NCI-H226 (cell line): ENCODE measurements at places on chromosomes 16 and 17.
A peak's percentile ranks its signal among the peaks of the same experiment; 100 is the strongest.

DNA sequence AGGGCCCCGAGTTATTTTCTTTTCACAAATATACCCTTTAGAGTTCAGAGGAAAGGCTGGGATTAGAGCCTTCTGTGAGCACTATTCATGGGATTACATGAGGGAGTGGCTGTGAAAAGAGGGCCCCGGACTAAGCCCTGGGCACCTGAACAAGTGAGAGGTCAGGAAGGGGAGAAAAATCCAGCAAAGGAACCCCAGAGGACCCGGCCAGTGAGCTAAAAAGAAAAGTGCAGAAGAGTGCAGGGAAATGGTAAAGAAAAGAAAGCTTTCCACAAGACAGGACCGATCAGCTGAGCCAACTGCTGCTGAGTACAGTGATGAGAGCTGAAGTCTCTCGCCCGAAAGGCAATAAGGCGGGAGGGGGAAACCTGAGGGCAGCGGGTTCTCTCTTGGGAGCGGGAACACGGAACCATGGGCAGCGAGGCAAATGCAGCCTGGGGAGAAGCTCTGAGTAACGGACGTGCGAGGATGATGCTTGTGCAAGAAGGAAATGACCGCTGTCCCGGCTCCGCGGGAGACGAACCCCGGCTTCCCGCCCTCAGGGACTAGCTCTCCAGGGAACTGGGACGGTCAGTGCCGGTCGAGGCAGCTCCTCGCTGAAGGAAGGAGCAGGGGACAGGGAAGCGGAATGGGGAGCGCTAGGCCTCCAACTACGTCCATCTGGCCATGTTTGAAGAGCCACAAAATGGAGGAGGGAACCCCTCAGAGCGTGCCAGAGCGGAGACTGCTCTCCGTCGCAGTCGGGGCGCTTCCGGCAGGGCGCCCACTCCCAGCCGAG, 665 bp upstream of the ALDH3A2 start:
- peak; percentile 71 for DNase-seq

GRCh38 chr17:41917192-41917591, 1.6 kb downstream of the ACLY start:
- DNase-seq: peak; percentile 5

- DNase-seq: no peak
Observed at GRCh38 chr16:181565-182021, 1.3 kb downstream of the HBQ1 start.

DNA sequence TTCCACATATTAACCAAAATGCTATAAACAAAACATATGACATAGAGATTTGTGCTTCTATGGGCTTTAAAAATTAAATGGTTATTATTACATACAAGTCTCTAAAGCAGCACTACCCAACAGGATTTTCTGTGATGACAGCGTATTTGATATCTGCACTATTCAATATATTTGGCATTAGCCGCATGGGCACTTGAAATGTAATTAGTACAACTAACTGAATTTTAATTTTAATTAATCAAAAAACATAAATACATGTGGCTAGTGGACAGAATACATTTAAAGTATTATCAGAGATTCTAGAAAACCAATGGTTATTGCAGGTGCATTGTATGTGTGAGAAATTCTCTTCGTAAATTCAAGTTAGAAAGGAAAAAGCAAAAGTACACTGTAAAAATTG, 45.9 kb downstream of the BRIP1 start:
- no peak for DNase-seq

DNA sequence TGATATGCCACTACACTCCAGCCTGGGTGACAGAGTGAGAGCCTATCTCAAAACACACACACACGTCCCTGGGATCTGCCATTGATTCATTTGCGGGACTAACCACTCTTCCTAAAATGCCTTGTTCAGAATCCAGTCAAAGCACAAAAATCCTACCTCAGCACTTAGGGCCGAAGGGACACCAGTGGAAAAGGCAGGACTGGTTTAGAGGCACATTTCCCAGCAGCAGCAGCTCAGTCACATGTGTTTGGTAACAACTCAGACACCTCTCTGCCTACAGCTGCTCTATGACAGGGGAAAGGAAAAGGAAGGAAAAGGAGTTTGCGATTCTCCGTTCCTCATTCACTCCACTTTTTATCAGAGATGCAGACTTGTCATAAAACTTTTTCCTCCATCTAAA, 12.2 kb downstream of the KNOP1 start:
- DNase-seq: no peak

- peak; percentile 9 for DNase-seq
Observed at GRCh38 chr16:85326113-85326793, 214.0 kb upstream of the CIBAR2 start.

GRCh38 chr17:42920922-42921321, 20.3 kb downstream of the G6PC1 start:
- no peak for DNase-seq

DNA sequence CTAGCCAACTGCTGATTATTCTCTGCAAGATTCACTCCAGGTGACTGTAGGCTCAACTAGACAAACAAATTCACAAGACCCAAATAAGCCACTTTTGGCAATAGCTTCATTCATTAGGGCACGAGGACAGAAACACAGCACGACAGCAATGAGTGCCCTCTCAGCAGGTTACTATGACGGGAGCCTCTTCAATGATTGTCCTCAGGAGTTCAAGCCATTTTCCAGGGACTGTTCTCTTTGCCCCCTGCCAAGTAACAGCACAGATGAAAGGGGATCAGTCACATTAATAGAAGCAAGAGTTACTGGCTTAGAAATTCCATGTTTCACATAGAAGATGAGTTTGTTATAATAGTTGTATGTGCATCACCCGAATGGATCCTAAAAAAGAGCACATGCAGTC, 712.2 kb downstream of the CDH8 start:
- no peak for DNase-seq

DNA sequence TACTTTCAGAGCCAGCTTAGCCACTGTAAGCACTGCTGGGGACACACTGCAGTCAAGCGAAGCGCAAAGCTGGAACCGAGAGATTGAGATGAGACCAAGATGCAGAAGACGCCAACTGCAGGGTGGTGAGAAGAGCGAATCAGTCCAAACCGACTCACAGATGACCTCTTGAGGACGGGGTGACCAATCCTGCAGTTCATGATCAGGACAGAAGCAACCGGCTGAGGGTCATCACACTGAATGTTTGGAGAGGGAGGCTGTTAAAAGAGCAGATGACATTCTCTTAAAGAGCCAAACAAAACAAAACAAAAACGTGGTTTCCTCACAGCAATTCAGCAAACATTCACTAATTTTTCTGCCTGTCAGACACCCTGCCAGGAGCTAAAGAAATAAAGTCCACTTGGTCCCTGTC, 8.5 kb downstream of the HASPIN start:
- no peak for DNase-seq

- DNase-seq: no peak
Observed at GRCh38 chr17:15456972-15457722, 10.3 kb downstream of the CDRT4 start.
